ENCODE measurements at places on chromosomes 4 and X.

- DNase-seq, result no peak
Measured at GRCh38 chr4:36196145-36196913, 48.0 kb downstream of the ARAP2 start.

GRCh38 chrX:2921193-2921592 lies 7.9 kb downstream of the ARSD start:
- DNase-seq, result no peak

DNA sequence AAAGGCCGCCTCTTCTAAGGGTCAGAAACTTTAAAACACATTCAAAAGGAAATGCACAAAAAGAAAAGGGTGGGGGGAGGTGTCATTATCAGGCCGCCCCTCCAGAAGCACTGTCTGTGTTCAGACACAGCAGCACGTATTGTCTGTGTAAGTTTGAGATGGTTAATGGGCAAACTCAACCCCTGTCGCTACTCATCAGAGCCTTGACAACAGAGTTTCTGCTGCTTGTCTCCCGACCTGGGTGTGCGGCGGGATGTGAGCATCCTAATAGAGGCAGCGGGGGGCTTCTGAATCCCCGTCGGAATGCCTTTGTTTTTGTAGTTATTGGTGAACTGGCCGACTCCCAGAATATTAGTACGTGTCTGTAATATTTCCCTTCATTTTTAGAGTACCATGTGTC lies 158.9 kb downstream of the DCTD start:
- DNase-seq, result no peak

DNA sequence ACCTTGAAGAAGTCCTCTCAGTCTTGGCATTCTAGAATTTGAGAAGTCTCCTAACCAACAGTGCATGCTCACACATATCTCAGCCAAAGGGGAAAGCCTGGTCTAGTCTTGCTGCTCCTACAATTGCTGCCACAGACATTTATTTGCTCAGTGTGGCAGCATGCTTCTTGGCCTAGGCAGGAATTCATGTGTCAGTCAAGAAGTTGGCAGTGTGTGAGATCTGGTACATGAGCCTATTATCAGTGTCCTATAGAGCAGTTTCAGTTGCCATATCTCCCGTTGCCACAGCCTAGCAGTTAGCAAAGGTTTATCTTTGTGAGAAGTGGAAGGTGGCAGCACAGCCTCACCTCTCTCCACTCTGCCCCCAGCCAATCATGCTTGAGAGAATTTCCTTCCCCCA lies 176.9 kb upstream of the ARHGEF9 start:
- DNase-seq, result no peak

GRCh38 chr4:163534056-163534455 lies 39.6 kb downstream of the TMA16 start:
- DNase-seq, result no peak

GRCh38 chr4:159401226-159401712 lies 298.4 kb downstream of the RAPGEF2 start:
- DNase-seq, result no peak

- DNase-seq, result no peak
Measured at GRCh38 chr4:10750714-10751113, 66.1 kb upstream of the CLNK start.

- no peak for DNase-seq
Measured at GRCh38 chr4:124053872-124054538, 657.4 kb downstream of the SPRY1 start.

DNA sequence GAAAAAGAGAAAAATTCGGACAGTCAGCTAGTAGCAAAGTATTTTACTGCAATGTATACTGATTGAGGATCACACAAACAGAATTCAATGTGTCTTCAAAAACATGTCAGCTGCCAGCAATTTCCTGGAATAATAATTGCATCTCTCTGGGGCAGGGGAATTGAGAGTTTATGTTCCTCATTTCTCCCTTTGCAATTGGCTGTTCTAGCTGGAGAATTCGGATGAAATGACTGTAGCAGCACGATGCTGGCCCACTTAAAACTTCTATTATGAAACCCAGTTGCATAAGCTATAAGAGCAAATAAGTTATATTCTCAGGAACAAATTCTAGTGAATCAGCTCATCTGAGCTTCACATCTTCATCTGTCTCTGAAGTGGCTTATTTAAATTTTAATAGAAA lies 99.9 kb upstream of the CPEB2 start:
- no peak for DNase-seq

DNA sequence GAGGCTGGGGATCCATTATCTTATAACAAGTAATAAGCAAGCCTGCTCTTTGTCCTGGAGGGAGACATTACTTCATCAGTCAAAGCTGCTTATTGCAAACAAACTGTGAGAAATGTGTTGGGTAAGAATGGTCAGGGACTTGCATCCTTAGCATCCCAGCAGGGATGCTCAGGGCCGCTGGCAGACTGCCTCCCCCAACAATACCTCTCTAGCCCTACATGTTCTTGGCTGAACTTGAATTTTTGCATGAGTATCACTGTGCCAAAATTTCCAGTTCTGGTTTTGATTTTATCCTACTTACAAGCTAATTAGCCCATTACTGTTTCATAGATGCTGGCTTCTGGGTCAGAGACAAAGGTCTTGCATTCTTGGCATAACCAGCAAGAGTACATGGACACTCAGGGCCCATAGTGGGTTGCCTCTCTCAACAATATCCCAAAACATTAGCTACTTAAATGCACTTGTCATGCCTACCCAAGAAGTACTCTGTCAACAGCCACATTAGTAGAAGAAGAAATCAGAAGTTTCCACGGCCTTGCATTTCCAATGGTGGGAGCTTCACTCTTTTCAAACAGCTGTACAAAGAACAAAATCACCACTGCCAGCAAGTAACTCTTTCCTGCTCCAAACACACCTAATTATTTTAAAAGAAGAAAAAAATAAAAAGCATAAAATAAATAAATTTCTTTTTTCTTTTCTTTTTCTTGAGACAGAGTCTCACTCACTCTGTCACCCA lies 41.9 kb upstream of the NEUROG2 start:
- no peak for DNase-seq

GRCh38 chr4:13601048-13601447 lies 26.5 kb downstream of the BOD1L1 start:
- no peak for DNase-seq

- no peak for DNase-seq
Measured at GRCh38 chrX:81377329-81377728, 175.4 kb downstream of the SH3BGRL start.

GRCh38 chr4:73822389-73822788 lies 14.1 kb upstream of the CXCL6 start:
- DNase-seq, result no peak

Measured in stimulated activated CD8-positive, alpha-beta memory T cell treated with anti-CD3 and anti-CD28 coated beads, Interleukin-7, amount 100 ng/mL, for 48 hours (primary cell).